Ecto neural progenitor cell (in vitro differentiated cells): ENCODE measurements at places on chromosomes 13 and 19.

DNA sequence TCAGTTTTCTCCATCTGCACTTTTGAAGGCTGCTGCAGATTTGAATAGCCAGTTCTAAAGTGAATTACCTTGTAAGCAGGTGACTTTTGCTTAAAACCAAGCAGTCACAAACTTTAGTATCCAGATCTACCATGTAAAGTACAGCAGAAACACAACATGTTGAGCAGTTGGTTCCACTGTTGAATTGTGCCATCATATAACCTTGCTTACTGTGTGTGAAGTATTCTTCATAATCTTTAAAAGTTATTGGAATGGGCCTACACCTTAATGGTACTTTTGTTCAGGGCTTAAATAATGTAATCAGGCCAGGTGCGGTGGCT is 23.2 kb upstream of the MTUS2 start:
- DNase-seq, result no peak

DNA sequence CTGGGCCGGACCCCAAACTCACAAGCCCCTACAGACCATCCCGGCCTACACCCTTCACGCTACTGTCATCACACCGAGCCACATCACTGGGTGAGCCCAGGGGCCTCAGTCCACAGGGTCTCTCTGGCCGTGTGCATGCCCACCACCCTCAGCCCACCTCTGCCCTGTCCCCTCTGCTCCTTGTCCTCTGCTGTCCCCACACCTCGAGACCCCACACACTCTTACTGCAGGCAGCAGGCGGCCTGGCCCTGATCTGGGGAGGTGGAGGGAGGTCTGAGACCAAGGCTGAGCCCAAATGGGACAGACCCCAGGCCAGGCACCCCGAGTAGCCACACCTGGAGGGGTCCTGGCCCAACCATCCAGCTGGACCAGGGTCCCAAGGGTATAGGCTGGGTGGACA is 35.2 kb downstream of the PEPD start:
- DNase-seq, result no peak

DNA sequence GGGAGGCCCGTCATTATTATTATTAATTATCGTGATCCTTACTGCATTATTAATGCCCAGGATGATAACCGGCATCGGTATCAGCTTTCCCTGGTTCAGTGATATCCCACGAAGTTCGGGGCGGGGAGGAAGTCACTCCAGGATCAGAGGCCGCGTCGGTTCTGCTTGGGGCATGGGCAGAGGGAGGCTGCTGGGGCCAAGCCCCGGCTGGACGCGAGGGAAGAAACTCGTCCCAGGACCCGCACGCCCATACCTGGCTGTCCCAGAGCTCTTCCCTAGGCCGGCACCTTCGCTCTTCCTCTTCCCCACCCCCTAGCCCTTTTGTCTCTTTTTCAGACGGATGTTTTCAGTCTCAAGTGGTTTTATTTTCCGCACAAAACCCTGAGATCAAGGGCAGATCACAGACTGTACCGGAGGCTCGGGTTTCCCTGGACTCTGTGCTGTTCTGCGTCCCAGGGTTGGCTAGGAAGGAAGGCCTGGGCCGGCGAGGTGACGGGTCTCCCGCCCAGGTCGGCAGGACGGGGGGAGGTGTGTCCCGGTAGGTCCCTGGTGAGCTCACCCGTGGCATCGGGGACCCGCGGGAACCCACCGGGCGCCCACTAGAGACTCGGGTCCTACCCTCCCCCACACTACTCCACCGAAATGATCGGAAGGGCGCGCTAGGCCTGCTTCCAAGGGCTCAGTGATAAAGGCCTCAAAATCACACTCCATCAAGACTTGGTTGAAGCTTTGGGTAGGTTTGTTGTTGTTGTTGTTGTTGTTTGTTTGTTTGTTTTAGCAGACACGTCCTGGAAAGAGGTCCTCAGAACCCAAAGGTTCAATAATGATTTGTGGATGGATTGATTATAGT is 7.9 kb downstream of the ZIC2 start:
- peak; percentile 63 for DNase-seq

- no peak for DNase-seq
Observed at GRCh38 chr19:45645068-45645630, 6.0 kb upstream of the EML2 start.

- DNase-seq, result no peak
Observed at GRCh38 chr13:100339411-100339940, 249.1 kb downstream of the GGACT start.

DNA sequence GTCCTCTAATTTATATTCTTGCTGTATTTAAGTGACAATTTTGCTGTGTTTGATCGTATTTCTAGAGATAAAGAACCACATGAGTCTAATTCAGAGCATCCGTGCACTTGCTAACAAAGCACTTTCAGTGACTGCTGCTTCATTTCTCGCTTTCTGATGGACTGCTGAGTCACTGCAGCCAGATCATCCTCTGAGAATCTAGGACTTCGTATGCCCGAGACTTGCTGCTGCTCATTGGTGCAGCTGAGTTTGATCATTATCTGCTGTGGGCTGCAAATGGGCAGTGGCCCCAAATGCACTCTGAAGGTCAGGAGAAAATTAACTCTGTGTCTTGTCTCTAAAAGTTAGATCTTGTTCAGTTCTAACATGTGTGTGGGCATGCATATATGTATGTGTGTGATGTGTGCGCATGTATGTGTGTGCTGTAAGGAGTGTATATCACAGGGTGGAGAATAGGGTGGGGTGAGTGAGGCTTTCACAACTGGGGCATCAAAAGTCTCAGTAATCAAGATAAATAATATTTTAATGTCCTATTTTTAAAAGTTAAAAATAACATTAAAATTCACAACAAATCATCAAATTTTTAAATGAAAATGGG is 342.6 kb downstream of the MTUS2 start:
- no peak for DNase-seq
